ENCODE measurements at places on chromosomes 3 and 15.

GRCh38 chr15:50425219-50425618 lies 1.0 kb downstream of the USP8 start:
- no peak for DNase-seq

- no peak for DNase-seq
Measured at GRCh38 chr3:148790370-148790769, 37.2 kb upstream of the CPB1 start.

DNA sequence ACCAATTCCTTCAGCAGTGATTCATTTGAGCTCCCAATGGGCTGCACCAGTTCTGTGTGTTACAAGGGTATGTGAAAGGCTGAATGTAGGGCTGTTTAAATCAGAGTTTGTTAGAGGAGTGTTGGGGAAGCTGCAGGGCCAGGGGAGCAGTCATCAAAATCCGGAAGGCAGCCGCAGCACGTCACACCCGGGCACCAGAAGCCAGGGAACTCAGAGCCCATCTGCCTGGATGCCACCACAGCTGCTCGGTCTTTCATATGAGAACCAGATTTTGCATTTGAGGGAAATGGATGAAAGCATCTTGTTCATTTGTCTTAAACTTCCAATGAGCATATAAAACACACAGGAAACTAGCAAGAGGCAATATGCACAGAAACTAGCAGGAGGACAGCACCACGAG lies 24.2 kb upstream of the NEO1 start:
- no peak for DNase-seq

DNA sequence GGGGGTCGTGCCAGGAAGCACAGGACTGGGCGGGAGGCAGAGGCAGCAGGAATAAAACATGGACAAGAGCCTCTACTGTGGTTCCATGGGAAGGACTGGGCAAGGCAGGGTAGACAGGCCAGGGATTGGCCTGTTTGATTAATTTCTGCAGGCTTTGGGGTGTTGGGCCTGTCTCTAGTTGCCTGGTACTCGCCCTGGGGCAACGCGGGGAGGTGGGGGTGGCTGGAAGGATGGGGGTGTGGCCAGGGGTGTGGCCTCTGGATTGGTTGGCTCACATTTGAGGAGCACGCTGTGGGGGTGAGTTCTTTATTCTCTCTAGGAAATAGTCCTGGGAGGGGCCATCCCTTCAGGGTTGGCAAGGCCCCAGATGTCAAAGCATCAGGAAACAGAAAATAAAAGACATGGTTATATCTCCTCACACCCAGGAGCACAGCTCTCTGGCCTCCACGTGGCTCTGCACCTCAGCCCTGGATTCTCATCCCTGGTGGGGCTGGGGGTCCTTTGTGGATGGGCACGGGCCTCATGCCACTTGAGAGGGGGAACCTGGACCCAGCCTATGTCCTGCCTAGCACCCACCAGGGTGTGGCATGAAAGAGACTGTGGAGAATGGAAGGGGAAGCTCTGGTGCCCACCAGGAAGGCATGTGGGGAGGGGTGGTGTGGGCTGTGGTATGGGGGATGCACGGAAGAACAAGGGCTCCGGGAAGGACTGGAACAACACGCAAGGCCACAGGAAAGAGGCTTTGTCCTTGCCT lies 223.0 kb upstream of the LYSMD4 start:
- DNase-seq, result no peak

DNA sequence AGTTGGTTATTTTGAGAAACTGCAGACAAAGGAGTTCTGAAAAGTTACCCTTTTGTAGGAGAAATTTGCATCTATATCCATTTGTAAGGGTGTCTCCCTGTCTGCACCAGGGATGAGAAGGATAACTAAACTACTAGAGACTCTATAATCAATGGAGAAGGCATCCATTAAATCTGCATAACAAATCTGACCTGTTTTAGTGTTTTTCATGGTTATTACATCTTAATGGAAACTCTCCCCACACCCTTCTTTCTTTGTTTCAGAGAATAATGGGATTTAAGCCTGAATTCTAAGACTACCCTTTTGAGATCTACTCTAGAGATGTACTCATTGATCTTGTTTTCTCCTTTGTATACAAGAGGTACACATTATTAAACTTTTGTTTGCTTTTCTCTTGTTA lies 82.0 kb upstream of the DAZL start:
- no peak for DNase-seq

- no peak for DNase-seq
Measured at GRCh38 chr15:66765478-66766281, 63.6 kb downstream of the SMAD6 start.

DNA sequence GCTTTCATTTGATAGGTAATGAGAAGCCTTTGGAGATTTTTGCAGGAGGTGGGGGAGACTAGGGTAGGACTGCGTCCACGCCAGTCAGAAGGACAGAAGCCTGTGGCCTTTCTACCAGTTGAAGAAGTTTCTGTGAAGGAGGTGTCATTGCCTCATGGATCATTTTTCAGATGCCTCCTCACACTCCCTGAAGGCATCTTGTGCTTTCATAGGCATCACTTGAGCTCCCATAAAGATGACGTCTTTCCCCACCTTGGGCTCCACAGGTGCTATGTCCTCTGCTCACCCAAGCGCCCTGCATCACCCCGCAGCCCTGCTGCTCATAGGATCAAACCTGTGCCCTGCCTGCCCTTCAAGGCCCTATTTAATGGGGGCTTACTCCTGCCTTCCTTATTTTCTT lies 7.5 kb upstream of the ITGA11 start:
- no peak for DNase-seq

- peak; percentile 36 for DNase-seq
Measured at GRCh38 chr3:10460951-10461545, 44.3 kb downstream of the ATP2B2 start.

GRCh38 chr3:4894891-4895530 lies 84.2 kb upstream of the BHLHE40 start:
- no peak for DNase-seq

GRCh38 chr3:140537727-140538082 lies 140.2 kb upstream of the TRIM42 start:
- DNase-seq, result no peak

GRCh38 chr15:58459560-58459959 lies 27.8 kb downstream of the LIPC start:
- DNase-seq, result no peak

DNA sequence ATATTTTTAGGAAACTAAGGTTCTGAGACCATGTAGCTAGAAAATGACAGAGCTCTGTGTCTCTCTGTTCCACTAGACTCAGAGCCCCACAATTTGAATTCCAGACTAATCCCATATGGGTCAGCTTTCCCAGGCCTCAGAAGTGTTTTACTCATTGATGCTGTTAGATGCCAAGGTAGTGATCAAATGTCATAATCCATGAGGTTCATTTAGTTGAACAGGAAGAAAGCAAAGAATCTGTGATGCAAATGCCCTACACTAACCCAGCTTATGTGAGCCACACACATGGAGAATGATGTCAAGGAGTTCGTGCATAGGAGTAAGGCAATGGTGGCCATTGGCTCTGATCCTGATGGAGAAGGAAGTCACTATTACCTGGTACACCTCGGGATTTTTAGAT lies 363.4 kb upstream of the RARB start:
- DNase-seq, result no peak

GRCh38 chr3:138139691-138140090 lies 7.5 kb upstream of the A4GNT start:
- DNase-seq, result no peak

GRCh38 chr3:128456776-128457715 lies 9.6 kb downstream of the DNAJB8 start:
- DNase-seq, result no peak

GRCh38 chr3:113174801-113175485 lies 36.4 kb upstream of the BOC start:
- no peak for DNase-seq

DNA sequence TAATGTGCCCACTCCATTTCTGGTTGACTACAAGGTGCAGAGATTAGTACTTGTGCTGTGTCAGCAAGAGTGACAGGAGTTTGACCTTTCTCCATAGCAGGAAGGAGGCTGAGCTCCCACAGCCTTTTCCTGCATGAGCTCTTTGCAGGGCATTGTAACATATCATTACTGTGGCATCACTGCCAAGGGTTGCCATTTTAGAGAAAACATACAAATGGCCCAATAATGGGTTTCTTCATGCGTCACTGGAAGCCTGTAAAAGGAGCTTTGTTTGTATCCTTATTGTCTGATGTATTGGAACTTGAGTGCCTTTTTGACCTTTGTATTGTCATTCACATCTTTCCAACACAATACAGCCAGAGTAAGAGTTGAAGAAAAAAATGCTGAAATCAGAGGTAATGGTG lies 323.0 kb upstream of the CDIN1 start:
- no peak for DNase-seq

GRCh38 chr15:45157974-45158373 lies 28.2 kb downstream of the DUOX1 start:
- no peak for DNase-seq

DNA sequence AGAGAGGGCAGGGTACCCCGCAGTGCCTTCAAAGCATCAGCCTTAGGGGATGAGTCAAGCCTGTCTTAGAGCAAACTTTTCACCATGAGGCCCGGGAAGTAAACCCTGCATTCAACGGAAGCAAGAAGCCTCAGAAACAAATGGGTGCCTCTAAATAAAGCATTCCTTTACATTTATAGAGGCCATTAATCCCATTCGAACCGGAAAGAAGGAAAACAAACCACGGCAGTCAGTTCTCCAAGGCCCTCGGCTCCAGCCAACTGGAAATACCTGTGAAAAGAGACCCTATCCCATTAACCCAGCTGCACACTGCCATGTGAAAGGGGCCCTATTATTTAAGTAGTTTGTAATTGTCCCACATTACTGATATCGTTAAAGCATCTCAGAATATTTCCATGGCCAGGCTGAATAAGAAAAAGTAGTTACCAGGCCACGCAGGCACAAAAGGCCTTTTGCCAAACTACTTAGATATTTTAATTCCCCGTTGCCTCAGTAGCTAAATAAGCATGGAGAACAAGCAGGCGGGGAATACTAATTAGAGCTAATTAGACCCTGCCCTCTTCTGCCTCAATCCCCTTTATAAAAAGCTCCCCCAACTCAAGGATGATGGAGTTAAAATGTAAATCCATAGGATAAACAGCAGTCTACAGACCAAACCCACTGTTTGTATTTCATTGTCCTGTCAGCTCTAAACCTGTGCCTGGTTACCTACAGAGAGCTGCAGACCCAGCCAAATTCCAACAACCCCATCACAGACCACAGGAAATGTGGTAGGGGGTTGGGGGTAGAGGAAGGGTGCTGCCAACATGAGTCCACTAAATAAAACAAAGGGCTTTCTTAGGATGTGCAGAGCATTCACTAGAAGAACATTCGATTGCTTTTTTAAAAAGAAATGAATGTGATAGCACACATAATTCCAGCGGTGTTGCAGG lies 4.1 kb downstream of the ITGB5 start:
- no peak for DNase-seq

- no peak for DNase-seq
Measured at GRCh38 chr3:179432021-179432420, 19.2 kb downstream of the GNB4 start.
